AG08395 (cell line): ENCODE measurements at places on chromosomes 3 and 15.

DNA sequence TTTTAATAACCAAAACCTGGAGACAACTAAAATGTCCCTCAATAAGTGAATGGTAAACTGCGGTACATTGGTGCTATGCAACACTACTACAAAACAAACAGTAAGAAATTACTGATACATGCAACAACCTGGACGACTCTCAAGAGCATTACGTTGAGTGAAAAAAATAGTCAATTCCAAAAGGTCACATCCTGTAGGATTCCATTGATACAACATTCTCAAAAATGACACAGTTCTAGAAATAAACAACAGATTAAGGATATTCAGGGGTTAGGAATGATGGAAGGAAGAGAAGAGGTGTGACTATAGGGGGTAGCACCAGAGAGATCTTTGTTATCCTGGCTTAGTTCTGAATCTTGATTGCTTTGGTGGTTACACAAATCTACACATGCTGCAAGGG, 72.2 kb downstream of the ZNF148 start:
- DNase-seq = no peak

GRCh38 chr3:15117011-15117410, 18.1 kb upstream of the RBSN start:
- no peak for DNase-seq

DNA sequence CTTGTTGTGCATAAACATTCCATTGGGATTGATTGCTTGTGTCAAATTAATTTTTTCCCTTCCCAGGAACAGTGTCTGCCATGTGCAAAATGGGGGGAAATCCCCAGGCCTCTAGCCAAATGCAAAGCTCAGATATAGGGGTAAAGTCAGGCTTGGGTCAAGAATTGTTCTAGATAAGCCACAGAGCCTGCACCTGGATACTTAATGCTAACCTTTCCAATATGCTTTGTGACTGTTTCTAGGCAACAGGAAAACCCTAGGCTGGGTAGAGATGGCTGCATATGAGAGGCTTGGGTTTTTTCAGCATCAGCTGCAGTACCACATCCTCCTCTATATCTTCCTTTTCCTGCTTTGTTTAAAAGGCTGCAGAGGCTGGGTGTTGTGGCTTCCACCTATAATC, 61.9 kb upstream of the ROPN1 start:
- DNase-seq = no peak

- no peak for DNase-seq
Observed at GRCh38 chr15:31279221-31280045, 47.2 kb upstream of the KLF13 start.

GRCh38 chr3:127547761-127548605, 42.5 kb downstream of the TPRA1 start:
- peak; percentile 82 for DNase-seq

DNA sequence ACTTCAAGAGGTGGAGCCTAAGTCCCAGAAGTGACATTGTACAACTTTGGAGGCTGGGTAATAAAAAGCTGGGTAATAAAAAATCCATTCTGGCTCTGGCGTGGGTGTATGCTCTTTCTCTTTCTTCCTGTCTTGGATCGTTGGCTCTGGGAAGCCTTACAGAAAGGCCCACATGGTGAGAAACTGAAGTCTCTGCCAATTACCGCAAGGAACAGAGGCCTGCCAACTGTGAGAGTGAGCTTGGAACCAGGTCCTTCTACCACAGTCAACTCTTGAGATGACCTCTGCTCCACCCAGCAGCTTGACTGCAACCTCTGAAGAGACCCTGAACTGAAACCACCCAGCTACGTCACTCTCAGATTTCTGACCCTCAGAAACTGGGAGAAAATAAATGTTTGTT, 51.0 kb downstream of the NR2F2 start:
- no peak for DNase-seq

- no peak for DNase-seq
Observed at GRCh38 chr3:67916353-67916752, 261.9 kb upstream of the SUCLG2 start.

- DNase-seq = no peak
Observed at GRCh38 chr3:182406786-182407185, 386.5 kb upstream of the ATP11B start.

GRCh38 chr15:96948981-96949380, 618.5 kb downstream of the NR2F2 start:
- DNase-seq = no peak

- no peak for DNase-seq
Observed at GRCh38 chr15:95346721-95347475, 983.6 kb upstream of the NR2F2 start.

DNA sequence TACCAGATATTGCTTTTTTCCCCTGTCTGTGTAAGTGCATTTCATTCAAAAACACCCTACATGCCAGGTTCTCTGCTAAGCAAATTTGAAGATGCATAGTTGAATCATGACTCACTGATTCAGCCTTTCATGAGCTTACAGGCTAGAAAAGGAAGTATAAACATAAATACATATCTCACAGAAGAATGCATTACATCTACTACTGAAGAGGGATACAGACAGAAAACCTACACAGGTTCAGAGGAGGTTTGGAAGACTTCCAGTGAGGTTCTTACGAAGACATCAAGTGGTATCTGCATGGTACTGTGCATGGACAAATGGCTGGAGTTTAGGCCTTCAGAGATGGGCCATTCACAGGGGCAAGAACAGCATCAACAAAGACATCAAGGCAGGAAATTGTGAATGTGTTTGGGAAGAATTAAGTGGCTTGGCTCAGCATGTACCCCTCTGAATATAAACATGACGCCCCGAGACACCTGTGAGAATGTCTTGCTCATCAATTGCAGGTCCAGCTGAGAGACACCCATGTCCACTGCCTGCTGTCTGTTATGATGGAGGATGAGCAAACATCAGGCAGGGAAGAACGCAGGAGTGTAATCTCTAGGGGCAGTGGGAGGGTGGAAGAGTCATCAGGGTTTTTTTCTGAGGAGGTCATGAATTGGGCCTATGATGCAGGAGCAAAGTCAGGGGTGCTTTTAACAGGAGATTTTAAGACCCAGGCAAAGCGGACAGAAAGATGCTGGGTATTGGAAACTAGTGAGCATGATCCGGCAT, 105.1 kb upstream of the GALNT15 start:
- peak; percentile 53 for DNase-seq

GRCh38 chr15:58443308-58443707, 11.5 kb downstream of the LIPC start:
- DNase-seq = no peak

GRCh38 chr15:60396958-60397771, 621 bp downstream of the ANXA2 start:
- DNase-seq = peak; percentile 50

DNA sequence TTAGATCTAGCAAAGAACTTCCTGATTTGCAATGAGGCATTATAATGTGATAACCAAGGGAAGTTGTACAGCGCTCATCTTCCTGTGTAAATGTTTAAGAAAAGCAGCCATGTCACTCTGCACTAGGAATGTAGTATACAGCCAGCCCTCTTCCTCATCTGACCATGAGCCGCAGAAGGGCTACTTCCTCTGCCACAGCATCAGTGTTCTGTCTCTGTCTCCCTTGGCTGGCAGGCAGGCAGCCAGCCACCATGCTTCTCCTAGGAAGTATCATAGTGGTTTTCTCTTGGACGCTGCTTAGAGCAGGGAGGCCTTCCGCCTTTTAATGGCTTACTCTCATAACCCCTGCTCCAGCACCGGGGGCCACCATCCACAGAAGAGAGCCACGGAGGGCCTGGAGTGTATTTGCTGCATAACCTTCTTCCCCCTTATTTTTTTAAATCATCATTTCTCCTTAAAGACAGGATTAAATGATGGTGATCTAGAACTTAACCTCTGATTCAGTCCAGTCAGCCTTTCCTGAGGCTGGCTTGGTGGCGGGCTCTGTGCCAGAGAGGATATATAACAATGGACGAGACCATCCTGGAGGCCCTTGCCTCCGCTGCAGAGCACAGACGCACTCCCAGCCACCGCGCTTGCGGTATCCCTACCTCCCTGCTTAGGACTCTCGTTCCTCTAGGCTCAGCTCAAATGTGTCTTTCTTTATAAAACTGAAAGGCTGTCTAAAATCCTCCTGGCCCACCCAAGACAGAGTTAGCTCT, 57.3 kb upstream of the PLXNA1 start:
- DNase-seq = no peak

DNA sequence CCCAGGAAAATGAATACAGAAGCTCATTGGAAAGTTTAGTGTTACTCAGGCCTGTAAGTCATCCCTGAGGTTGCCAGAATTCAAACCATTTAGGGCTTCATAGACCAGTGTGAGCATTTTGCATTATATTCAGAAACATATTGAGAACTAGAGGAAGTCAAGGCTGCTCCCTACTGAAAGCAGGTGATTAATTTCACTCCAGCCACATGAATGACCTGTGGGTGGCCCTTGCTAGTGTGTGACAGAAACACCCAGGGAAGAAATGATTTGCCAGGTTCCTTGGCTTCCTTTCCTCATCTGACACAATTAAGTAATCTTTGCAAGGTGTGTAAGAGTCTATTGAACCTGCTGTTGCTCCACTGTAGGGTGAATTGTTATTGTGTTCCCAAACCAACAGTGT, 61.8 kb downstream of the GAP43 start:
- DNase-seq = no peak
